ENCODE measurements at places on chromosomes 1 and 21. TPM values are rescaled to one million over a fixed set of nuclear protein-coding genes. Genes with fewer than 3 reads are reported as not detected.

- DNase-seq: no peak
- peaks cover 6% of the 10 kb centered on the region for H3K4me1 ChIP-seq
- H3K27me3 ChIP-seq: no peaks in the 10 kb centered on the region
Observed at GRCh38 chr21:34177919-34178567, 104.7 kb downstream of the MRPS6 start.

DNA sequence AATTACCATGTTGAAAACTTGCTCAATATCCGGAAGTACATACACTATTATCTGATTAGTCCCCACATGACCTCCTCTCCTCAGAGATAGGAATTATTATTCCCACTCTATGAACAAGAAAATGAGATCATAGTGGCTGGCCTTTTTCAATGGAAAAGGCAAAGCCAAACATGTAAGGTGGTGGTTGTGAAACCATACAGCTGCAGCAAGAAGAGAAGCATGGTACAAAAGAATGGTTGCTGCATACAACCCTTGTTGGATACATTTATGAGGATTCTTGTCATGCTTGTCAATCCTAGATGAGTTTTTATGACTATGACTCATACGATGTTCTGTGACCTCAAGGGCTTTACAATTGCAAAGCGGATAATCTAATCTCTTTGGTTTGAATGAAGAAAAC is 514.7 kb downstream of the PLPP3 start:
- H3K27me3 ChIP-seq: no peaks in the 10 kb centered on the region
- H3K4me1 ChIP-seq: no peaks in the 10 kb centered on the region
- H3K27ac ChIP-seq: no peak overlapping the region

DNA sequence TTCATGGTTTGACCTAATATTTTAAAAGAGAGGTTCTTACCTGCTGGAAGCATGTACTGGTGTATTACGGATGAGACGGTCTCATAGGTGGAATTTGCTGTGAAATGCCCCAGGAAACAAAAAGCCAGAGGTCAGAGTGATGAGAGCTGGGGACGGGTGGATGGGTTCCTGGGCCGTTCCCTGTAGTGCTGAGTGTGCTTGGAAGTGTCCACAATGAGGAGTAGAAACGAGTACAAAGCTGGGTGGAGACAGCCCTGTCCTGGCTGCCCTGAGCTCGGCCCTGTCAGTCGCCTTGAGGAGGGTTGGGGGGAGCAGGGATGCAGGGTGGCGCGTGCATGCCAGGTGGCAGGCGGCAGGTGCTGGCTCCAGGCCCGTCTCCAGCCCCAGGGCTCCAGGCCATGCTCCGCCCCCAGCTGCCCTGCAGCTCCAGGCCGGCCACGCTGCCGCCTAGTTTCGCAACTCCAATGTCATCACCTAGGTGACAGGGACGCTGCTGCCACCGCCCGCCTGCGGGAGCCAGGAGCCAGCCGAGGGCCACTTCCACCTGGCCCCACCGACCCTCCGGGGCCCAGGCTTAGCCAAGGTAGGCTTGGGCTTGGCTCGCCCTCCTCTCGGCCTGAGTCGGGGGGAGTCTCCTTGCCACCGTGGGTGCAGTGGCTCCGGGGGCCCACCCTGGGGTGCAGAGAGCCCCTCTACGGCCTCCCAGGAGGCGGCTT is 16.4 kb downstream of the TP73 start:
- no peak for DNase-seq
- no peak overlapping the region for H3K27ac ChIP-seq
- no peaks in the 10 kb centered on the region for H3K36me3 ChIP-seq

DNA sequence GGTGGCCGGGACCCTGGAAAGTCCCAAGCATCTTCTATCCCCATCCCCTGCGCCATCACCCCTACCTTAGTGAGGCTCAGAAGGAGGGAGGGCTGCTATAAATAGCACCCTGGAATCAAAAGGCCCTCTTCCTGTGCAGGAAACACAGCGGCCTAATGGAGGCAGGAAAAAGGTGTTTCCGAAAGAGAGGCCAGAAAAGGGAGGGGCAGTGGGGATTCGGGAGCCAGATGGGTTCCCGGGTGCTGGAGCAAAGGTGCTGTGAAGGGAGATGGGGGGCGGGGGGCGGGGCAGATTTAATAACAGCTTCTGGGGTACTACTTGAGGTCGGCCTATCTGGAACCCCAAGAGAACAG is 16.6 kb downstream of the NAV1 start:
- no peaks in the 10 kb centered on the region for H3K36me3 ChIP-seq
- H3K4me1 ChIP-seq: peaks cover 3% of the 10 kb centered on the region
- no peaks in the 10 kb centered on the region for H3K27me3 ChIP-seq
- H3K4me3 ChIP-seq: no peak overlapping the region
- no peak for DNase-seq

DNA sequence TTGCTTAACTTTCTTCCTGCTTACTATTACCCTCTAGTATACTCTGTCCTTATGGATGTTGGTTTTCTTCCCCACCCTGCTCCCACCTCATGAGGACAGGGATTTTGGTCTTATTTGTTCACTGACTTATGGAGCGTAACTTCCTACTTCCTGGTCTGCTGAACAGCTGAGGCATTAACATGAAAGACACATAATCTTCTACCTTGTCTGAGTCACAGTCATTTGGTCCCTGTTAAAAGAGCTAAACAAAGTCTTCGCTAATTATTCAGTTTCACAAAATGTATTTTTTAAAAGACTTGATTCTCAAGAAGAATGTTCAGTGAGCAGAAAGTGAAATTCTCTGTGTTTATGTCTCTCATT is 18.5 kb downstream of the RNASEL start:
- peaks cover under 1% of the 10 kb centered on the region for H3K4me1 ChIP-seq
- no peak overlapping the region for H3K27ac ChIP-seq
- no peak for DNase-seq
- no peak overlapping the region for H3K4me3 ChIP-seq
- H3K36me3 ChIP-seq: peaks cover 9% of the 10 kb centered on the region

Gene TESK2
- total RNA-seq: 3.3 TPM

Gene CAPN2
- 31.1 TPM for total RNA-seq

GRCh38 chr1:224162768-224163167 is 20.3 kb upstream of the DEGS1 start:
- DNase-seq: no peak
- peaks cover 13% of the 10 kb centered on the region for H3K36me3 ChIP-seq
- no peak overlapping the region for H3K4me3 ChIP-seq
- no peak overlapping the region for H3K27ac ChIP-seq

Gene TEX38
- total RNA-seq: not detected

DNA sequence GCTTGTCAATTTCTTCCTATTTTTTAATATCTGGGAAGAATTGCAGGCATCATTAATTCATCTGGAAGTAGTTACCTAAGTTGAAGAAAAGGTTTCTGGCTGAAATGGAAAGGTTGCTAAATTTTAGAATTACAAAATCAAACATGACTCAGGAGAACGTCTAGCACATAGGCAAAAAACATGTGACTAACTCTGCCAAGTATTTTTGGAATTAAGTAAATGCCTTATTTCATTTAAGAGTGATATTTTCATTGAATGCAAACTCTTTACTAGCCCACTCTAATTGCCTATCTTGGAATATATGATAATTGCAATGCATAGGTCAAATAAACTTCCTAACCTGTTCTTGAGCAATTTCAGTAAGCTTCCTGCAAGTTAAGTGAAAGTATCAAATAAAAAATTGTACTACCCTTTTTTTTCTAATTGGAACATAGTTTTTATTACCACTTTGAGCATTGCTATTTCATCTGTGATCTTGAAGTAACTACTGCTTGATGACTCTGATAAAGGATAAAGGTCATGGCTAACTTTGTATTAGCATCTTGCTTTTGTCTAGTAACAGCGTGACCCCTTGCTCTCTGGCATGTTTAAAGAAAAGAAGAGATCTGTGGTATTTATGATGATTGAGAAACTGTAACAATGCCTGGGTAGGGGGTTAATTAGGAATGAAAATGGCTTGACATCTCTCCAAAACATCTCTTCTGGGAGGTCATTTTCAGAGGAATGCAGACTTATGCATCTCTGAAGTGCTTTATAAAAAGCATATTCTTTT is 208.3 kb upstream of the NCAM2 start:
- H3K4me1 ChIP-seq: no peaks in the 10 kb centered on the region
- no peaks in the 10 kb centered on the region for H3K27me3 ChIP-seq
- H3K27ac ChIP-seq: no peak overlapping the region

- no peaks in the 10 kb centered on the region for H3K4me1 ChIP-seq
- H3K27ac ChIP-seq: no peak overlapping the region
- H3K27me3 ChIP-seq: peaks cover 2% of the 10 kb centered on the region
- DNase-seq: no peak
- no peak overlapping the region for H3K4me3 ChIP-seq
Observed at GRCh38 chr1:30705698-30706097, 17.7 kb downstream of the MATN1 start.

Measured in activated CD4-positive, alpha-beta T cell treated with anti-CD3 and anti-CD28 coated beads for 36 hours (primary cell).